ENCODE measurements at places on chromosomes 4 and X.

DNA sequence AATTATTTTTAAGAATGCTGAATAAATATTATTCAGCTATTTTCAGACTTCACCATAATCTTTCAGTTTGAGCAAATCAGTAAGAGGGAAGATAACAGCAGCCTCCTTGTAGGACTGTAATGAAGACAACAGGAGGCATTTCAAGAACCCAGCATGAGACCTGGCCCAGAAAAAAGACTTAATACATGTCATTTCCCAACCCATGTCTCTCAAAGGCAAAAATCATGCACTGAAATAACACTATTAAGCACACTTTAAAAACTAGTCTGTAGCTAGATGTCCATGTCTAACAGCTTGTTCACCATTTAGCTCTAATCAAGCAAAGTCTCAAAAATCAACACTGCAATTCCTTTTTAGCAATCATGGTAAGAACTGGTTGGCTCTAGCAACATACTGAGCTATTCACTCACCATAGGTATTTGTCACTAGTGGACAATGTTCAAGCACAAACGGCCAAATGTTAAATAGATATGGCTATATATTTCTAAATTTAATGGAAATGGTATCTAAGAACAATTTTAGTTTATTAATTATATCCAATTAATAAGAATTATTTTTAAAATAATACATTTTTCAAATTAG lies 109.9 kb downstream of the WDFY3 start:
- DNase-seq = no peak

DNA sequence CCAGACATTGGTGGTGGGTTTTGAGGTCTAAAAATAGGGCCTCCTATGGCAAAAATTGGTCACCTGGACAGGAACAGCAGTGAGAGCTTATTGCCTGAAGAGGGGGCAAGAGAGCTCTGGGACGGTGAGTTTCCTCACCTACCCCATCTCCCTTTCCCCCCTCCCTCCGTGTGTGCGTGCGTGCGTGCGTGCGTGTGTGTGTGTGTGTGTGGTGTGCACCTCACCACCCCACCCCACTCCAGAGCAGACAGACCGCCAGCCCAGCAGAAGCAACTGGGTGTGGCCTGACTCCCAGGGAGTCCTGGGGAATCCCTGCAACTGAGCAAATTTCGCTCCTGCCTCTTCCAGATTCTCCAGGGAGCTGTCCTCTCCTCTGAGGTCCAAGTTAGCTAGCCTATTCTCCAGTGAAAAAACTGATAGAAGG lies 44.7 kb downstream of the PRPS1 start:
- DNase-seq = peak; percentile 46

DNA sequence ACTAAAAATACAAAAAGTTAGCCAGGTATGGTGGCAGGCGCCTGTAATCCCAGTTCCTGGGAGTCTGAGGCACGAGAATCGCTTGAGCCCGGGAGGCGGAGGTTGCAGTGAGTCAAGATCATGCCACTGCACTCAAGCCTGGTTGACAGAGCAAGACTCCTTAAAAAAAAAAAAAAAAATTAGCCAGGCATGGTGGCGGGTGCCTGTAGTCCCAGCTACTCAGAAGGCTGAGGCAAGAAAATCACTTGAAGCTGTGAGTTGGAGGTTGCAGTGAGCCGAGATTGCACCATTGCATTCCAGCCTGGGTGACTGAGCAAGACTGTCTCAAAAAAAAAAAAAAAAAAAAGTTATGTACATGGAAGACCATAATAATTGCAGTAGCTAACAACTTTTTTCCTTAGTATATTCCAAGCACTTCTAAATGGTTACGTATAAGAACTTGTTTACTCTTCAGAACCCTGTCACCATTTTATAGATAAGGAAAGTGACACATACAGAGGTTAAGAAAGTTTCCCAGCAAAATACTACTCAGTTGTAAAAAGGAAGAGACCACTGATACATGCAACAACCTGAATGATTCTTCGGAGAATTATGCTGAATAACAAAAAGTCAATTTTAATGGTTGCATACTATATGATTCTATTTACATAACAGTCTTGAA lies 24.5 kb downstream of the RUFY3 start:
- no peak for DNase-seq

DNA sequence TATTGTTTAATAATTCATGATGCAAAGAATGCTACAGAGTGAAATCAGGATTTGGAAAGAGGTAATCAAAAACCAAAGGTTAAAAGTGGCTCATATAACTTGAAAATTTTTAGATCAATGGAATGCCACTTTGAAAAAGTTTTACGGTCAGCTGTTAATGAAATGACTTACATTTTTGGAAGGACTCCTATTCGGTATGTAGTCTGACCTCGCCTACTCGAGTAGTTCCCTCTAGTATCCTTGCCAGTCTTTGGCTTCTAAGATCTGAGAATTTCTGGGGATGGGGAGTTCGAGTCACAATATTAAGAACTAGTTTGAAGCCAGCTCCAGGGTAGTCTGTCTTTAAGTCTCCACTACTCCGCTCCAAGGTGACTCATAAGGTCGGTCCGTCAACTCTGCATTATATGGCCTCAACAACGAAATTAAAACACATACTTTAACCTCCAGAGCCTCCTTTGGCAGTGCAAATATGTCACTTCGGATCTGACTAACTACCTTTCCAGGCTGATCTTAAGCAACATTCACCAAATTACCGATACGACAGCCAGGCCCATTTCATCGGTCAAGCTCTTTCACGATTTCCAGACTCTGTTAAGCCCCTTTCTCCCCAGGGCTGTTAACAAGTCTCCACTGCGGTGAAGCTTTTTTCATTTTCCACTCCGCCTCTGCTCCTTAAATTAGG lies 733 bp upstream of the NAA15 start:
- DNase-seq = peak; percentile 16

DNA sequence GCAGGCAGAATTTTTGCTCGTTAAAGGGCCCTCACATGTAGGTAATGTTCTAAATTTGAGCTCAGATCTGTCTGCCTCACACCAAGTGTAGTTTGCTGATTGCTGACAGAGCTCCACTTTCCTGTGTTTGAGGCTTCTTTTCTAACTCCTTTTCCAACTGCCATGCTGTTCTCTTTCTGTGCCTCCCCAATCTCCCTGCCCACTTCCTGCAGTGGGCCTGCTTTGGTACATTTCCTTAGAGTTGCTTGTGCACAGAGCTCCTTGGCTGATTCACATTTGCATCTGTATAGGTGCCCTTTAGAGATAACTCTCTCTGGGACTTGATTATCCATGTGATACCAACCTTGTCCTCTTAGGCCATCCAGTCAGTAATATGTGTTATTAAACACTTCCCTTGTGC lies 4.5 kb downstream of the MED28 start:
- DNase-seq = peak; percentile 41

Measured in DND-41 (cell line).